ENCODE measurements at places on chromosomes 6 and 20. TPM values are rescaled to one million over a fixed set of nuclear protein-coding genes. Genes with fewer than 3 reads are reported as not detected.

Gene FILIP1
- total RNA-seq = 0.29 TPM

Gene SIRPB1
- 1.2 TPM for total RNA-seq

Gene RUNX2
- 4.5 TPM for total RNA-seq

Gene TRAPPC3L
- 0.15 TPM for total RNA-seq

Gene KCNQ5
- 0.87 TPM for total RNA-seq

Gene MUC21
- total RNA-seq = not detected

Gene TIAM2
- total RNA-seq = 33.7 TPM

Gene CCN6
- total RNA-seq = not detected

Gene RAET1G
- total RNA-seq = 5.8 TPM

Gene GRM1
- total RNA-seq = under 0.01 TPM

Gene LRRC73
- 0.50 TPM for total RNA-seq
